ENCODE measurements at places on chromosomes 11 and 22. TPM values are rescaled to one million over a fixed set of nuclear protein-coding genes. Genes with fewer than 3 reads are reported as not detected.

Gene VPS26B
- 36.9 TPM for total RNA-seq

- no peak overlapping the region for H3K4me3 ChIP-seq
- H3K27me3 ChIP-seq = no peaks in the 10 kb centered on the region
- no peak for DNase-seq
These were observed 34.0 kb upstream of the SMIM38 start for GRCh38 chr11:69121621-69122325.

GRCh38 chr11:125679397-125679796, 1.2 kb downstream of the ACRV1 start:
- peak; percentile 39 for DNase-seq
- H3K4me1 ChIP-seq = no peaks in the 10 kb centered on the region
- no peaks in the 10 kb centered on the region for H3K36me3 ChIP-seq

Gene ATXN10
- total RNA-seq = 108 TPM

DNA sequence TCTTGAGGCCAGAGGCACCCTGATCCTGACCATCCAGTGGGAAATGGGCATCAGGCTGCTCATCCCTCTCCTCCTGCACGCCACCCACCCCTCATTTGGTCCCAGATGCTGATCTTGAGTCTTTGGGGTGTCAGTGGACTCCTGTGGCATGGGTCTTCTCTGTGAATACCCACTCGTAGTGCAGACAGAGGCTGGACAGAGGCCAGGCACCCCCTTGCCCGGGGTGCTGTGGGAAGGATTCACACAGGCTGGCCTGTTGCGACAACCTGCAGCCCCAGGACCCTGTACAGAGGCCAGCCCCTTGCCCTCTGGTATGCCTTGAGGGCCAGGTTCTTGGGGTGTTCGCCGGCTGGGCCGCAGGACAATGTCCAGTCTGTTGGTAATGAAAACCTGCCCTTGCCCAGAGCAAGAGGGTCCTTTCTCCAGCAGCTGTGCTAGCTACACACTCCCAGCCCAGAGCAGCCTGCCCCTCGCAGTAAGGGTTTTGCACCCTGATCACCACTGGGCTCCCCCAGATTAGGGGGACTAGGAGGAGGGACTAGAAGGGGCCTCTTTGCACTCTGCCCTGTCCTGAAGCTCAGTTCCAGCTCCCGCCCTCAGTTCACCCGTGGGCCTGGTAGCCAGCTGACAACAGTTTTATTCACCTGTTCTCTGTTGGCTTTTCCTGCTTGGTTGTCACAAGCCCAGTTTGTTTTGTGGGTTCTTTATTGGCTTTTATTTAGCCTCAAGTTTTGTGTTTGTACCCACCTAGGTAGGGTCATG, 76.0 kb downstream of the BCR start:
- H3K4me3 ChIP-seq = no peak overlapping the region
- peak overlapping the region; percentile 60 for H3K27ac ChIP-seq
- no peak for DNase-seq
- H3K36me3 ChIP-seq = no peaks in the 10 kb centered on the region
